Left lung (tissue), 14 donors: ENCODE measurements at places on chromosomes 3 and 15. TPM values are rescaled to one million over a fixed set of nuclear protein-coding genes. Genes with fewer than 3 reads are reported as not detected.
A peak's percentile ranks its signal among the peaks of the same experiment; 100 is the strongest.

The AMIGO3 gene
- 0.47 TPM for total RNA-seq

The ANKRD34C gene
- not detected for total RNA-seq

The FAM81A gene
- total RNA-seq: 2.2 TPM

The IL16 gene
- 34.3 TPM for total RNA-seq

The GOLGA8S gene
- 0.29 TPM for total RNA-seq

The ATP8B4 gene
- 4.5 TPM for total RNA-seq

The WHAMM gene
- 9.3 TPM for total RNA-seq

The DLEC1 gene
- total RNA-seq: 2.9 TPM

The HHLA2 gene
- total RNA-seq: 2.5 TPM

The NAA50 gene
- total RNA-seq: 96.9 TPM

DNA sequence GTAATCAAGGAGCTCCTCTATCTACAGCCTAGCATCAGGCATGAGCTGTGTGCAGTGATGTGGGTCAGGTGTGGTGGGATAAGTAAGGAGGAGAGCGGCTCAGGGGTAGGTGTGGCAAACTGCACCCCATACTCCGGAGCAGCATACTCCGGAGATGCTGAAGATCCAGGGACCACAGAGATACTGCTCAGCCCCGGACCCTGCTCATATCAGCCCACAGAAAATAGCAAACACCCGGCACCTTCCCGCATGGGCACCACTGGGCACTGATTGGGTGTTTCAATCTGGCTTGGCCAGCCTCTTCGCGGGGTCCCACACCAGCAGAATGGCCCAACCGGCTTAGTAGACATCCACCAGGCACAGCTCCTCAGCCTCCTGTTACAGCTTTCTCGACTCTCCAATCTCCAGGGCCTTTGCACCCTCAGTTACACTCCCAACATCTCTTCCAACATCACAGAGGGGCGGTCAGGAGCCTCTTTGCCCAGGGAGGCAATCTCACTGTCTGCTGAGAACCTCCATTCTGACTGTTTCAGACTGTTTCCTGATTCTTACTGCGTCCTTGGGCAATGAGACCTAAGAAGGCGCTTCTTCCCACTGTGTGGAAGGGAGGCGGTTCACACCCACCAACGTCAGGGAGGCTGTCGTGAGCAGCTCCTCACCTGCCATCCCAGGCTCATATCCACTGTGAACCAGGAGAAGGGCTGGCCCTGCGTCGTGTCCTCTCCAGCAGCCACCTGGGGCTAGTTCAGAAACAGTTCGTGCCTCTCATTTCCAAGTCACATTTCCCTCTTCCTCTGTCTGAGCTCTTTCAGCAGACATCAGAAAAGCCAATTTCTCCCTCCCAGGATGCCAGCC lies 59.8 kb downstream of the CAPN7 start:
- DNase-seq: no peak

DNA sequence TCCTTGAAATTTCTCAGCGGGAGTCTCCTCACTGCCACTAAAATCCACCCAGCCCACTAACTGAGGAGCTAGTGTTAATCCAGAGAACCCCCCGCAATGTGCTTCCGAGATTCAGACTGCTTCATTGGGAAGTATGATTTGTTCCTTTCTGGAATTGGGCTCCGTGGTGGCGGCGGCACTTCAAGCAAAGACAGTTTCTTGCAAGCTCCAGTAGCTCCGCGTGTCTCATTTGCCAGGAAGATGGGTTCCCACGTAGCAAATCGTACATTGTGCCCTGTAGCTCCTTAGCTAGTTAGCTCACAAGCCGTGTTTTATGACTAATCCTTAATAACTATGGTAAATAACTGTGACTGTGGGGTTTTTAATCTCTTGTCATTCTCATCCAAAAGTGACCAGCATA lies 45.4 kb downstream of the SLC6A1 start:
- DNase-seq: no peak

- no peak for DNase-seq
Observed at GRCh38 chr3:62597491-62597890, 224.1 kb upstream of the FEZF2 start.

DNA sequence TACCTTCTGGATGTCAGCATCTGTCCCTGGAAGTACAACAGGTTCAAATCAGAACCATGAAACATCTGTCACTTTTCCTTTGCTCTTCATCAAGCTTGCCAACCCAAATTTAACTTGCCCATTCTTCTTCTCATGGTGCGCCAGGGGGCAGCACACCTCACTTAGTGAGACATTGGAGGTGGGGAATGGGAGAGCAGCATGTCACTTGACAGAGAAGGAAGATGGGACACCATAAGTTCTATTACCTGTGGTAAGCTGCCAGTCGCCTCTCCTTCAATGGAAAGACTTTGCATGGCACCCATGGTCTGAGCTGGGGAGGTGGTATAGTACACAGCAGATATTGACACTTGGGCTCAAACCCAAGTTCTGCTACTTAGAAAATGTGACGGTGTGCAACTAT lies 2.9 kb downstream of the SCN5A start:
- no peak for DNase-seq

- peak; percentile 83 for DNase-seq
Observed at GRCh38 chr15:88913017-88913849, at the start of gene MFGE8. Gene MFGE8 (minus strand): TSS chr15:88913379. CDS start chr15:88913319, 60 bp downstream.

DNA sequence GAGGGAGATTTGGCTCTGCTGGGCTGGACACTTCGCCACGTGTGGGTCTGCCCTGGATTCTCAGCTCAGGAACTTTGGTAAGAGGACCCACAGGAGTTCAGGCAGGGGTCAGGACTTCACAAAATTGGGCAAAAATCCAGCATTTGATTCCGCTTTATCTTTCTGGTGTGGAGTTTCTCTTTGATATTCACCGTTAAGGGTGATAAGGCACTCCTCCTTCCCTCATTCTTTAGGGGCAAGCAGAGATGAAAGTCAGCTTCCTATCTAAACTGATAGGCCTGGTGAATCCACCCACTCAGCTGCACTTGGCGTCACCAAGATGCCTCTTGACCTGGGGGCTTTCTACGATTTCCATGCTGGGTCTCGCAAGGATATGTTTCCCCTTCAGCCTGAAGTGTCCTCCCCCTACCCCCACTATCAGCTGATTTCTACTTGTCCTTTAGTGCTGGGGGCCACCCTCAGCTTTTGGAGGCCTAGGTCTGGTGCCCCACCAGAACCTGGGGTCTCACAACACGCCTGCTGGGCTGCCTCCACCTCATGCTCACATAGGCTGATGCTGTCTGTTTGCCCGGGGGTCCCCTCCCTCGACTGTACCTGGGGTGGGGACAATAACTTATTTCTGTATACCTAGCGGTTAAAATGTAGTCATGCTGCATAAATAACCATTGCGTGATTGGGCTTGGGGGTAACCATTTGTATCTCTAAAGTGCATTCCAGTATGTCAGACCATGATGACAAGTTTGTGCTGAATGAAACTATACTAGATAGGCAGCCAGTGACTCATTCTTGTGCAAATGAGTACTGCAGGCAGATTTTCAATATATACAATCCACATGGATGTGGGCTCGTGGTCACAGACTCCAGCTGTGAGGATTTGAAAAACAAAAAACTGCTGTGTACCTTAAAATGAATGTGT lies 248.3 kb downstream of the ADAMTS17 start:
- DNase-seq: no peak

DNA sequence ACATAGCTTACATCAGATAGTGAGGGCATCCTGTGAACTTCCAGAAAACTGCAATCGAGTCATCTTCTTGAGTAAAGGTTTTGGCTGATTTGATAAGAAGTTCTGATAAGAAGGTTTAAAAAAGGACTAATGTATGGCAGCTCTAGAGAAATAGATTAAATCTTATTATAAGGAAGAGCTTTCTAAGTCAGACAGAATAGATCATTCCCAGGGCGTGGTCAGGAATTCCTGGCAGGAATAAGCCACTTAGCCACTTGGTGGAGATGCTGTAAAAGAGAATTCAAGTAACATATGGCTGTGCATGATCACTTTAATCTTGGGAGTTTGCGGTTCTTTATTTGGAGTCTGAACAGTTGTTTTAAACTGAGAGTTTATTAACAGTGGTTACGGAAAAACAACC lies 17.4 kb downstream of the PGBD4 start:
- no peak for DNase-seq

- no peak for DNase-seq
Observed at GRCh38 chr3:145899241-145899640, 261.7 kb downstream of the PLOD2 start.

DNA sequence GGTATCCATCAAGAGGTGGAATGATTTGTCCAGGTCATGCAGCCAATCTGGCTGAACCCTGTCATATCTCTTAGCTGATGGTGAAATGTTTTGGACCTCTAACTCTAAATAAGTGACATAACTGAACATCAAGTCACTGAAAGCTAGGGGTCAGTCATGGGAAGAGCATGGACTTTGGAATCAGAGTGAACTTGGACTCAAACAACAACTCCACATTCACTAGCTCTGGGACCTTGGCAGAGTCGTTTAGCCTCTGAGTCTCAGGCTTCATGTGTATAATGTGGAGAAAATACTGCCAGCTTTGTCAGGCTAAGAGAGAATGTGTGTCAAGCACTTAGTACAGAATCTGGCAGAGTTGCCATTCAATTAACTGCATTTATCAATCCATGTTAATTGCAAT lies 557.8 kb upstream of the CFAP20DC start:
- DNase-seq: peak; percentile 32

DNA sequence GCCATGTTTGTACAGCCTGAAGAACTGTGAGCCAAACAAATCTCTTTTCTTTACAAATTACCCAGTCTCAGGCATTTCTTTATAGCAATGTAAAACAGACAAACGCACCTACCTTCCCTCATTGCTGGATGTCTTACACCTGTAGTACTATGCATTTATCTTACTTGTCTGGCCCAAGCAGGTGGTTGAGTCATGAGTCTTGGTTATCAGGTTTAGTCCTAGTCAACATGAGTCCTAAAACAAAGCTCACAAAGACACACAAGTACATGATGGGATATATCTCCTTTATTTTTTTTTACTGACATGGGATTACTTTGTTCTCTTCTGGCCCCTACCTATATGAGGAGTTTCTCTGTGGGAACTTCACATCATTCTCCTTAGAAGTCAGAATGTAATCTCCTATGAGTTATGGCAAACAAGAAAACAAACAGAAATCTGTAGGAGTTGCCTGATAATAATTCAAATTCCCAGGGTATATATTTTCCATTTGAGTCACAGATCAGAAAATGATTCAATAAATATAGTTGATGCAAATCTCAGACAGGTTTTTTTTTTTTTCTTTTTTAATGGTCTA lies 33.6 kb upstream of the PLSCR2 start:
- no peak for DNase-seq

- no peak for DNase-seq
Observed at GRCh38 chr3:169255511-169255910, 408.0 kb downstream of the MECOM start.

DNA sequence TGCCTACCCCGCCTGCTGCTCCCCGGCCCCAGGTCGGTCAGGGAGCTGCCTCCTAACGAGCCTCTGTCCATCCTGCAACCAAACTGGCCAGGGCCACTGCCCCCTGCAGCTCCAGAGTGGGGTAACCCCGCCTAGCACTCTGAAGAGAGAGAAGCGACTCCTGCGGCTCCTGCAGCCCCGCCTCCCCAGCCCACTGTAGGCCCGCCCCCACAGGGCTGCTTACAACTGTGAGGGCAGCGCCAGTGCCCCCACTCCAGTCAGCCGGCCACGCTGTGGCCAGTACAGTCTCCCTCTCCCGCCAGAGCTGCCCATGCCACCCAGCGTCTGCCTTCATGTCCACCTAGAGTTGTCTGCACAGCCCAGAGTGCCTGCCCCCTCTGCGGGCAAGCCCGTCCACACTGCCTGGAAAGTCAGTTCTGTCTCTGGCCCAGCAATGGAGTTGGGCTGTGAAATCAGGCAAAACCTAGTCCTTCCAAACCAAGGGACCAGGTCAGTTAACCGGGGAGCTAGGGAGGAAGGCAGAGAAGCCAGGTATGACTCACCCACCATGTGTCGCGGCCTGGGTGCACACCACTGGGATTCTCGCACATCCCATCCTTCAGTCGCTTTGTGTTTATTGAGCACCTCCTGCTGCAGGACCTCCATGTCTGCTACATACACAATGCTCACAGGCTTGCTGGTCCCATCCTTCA lies 2.4 kb downstream of the UCN2 start:
- peak; percentile 43 for DNase-seq

DNA sequence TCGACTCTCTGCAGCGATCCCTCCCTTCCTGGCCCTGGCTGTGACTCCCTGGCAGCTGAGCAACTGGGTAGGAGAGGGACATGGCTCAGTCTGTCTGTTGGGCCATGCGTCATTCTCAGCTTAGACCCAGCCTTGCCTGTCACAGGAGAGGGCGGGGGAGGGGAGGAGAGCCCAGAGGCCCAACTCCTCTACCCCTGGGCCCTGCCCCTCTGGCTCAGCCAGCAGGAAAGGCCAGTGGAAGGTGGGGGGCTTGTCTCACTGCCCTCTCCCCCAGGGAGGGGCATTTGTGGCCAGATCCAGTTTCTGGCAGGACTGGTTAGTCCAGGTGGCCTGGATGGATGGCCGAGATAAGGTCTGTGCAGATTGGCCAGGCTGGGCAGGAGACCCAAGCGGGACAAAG lies 31.6 kb downstream of the DNAJB8 start:
- no peak for DNase-seq

GRCh38 chr3:123390865-123391600 lies 57.9 kb downstream of the ADCY5 start:
- DNase-seq: no peak

DNA sequence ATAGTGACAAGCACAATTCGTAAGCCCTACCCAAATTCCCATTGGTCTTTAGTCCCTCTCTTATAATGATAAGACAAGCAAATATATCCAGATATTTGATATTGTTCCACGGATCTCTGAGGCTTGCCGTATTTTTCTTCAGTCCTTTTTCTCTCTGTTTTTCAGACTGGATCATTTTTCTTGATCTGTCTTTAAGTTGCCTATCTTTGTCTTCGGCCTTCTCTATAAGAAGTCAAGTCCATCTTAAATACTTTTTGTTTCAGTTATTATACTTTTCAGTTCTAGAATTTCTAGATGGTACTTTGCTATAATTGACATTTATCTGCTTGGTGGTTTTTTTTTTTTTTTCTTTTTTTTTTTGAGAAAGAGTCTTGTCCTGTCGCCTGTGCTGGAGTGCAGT lies 13.7 kb upstream of the BLM start:
- DNase-seq: no peak

DNA sequence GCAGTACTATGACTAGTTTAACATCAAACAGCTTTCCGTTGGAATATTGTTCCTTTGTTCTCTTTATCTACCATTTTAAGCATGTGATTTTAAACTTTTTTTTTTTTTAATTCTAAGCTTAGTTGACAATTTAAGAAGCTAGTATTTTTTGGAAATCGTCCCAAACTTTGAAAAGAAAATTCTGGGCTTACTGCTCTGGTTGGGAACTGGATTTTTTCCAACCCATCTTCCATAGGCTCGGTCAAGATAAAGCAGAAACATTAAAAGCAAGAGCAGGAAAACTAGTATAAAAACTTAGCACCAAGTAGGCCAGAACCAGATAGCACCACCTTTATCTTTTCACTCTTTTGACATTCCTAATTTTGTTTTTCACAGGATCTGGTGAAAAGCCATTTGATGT lies 49.9 kb downstream of the TSC22D2 start:
- DNase-seq: no peak

GRCh38 chr3:137163241-137163871 lies 205.6 kb downstream of the IL20RB start:
- no peak for DNase-seq

DNA sequence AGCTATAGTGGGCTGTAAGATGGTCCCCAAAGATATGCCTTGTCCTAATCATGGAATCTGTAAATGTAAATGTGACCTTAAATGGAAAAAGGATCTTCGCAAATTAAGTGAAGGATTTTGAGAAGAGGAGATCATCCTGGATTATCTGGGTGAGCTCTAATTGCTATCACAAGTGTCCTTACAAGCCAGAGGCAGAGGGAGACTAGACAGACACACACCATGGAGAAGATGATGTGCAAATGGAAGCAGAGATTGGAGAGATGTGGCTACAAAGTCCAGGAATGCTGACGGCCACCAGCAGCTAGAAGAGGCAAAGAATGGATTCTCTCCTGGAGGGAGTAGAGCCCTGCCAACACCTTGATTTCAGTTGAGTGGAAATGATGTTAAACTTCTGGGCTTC lies 102.3 kb upstream of the PROK2 start:
- DNase-seq: no peak
